ENCODE measurements at places on chromosomes 3 and 15. TPM values are rescaled to one million over a fixed set of nuclear protein-coding genes. Genes with fewer than 3 reads are reported as not detected.

The LOXL1 gene
- total RNA-seq, result 1.0 TPM

The KNSTRN gene
- total RNA-seq, result 3.7 TPM

The ZDHHC23 gene
- 2.8 TPM for total RNA-seq

The KBTBD13 gene
- total RNA-seq, result not detected

The HRG gene
- total RNA-seq, result not detected

The RASGRP1 gene
- 100 TPM for total RNA-seq

- no peak overlapping the region for H3K4me3 ChIP-seq
- peaks cover 48% of the 10 kb centered on the region for H3K36me3 ChIP-seq
- no peaks in the 10 kb centered on the region for H3K27me3 ChIP-seq
- DNase-seq, result no peak
- no peaks in the 10 kb centered on the region for H3K4me1 ChIP-seq
- no peak overlapping the region for H3K27ac ChIP-seq
These were observed 67.9 kb upstream of the OCA2 start for GRCh38 chr15:28167042-28167441.

DNA sequence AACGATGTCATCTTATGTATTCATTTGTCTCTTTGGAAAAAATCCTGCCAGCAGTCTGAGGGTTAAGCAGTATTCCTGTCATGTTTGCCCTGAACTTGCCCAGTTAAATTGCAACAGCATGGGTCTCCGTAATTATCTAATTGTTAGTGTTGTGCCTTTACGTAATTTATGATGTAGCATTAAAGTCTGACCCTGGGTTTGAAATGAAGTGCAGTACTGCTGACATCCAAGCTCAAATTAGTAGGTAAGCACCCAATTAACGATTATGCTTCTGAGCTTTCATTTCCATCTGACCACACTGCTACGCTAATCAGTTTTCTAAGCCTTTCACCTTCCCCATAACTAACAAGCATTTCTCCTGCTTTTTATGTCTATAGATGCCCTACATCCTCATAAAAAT lies 241.8 kb downstream of the ARRDC4 start:
- no peaks in the 10 kb centered on the region for H3K36me3 ChIP-seq
- H3K4me3 ChIP-seq, result no peak overlapping the region
- no peak overlapping the region for H3K27ac ChIP-seq
- no peak for DNase-seq

DNA sequence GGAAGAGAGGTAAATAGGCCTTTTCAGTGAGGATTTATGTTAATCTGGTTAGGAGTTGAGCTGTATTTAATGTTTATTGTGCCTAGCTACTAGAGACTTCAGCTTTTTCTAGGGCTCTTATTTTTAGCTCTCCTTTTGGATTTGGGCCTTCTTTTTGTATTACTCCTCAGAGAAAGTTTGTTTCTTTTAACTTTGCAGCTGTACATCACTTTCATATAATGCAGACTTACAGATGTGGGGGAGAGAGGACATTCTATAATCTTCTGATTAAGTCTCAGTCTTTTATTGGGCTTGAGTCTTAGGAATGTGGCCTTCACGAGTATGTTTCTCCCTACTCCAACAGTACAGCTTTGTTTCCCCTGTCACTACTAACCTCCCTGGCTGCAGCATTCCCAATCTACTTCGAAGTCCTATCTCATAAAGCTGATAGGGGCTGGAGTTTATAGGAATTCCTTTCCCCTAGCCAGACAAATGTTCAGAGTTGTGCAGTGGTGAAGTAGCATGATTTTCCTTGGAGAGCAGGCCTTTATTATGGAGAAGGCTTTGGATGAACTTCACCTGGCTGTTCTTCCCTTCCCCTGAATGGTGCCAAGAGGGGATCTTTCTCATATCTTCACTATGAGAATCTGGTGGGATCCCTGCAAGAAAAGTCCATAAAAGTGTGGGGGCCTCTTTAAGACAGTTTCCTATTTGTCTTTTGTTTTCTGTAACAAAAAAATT lies 82.2 kb upstream of the CBLB start:
- no peak overlapping the region for H3K4me3 ChIP-seq
- no peaks in the 10 kb centered on the region for H3K27me3 ChIP-seq
- H3K27ac ChIP-seq, result no peak overlapping the region
- DNase-seq, result no peak

DNA sequence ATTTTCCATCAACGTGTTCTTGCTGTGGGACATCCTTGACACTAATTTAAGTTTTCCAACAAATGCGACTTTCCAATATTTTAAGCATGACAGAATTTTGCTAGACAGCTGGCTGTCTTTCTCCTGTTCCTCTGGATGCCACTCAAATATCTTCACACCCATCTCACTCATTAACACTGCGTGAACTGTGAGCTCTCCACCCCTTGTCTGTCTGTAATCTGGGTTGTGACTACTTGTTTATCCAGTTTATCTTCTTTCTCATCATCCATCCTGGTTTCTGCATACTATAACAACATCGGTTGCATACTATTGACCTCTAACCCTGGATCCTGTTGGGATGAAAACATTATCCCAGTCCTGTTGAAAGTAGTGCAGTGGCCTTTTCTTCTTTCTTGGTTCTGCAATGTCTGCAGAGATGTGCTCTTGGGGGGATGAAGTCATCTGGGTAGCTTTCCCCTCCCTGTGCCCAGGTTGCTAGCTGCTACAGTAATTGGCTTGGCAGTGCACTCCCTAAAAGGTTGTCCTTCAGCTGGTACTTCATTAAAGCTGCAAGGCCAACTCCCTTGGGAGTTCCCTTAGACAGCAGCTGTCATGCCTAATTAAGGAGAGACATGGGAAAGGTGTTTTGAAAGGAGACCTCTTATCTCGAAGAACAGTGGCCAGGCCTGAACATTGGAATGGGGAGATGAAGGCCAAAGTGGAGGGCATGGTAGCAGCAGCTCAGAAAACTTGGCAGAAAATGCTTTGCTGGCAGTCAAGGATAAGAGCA lies 24.7 kb downstream of the KAT2B start:
- H3K36me3 ChIP-seq, result no peaks in the 10 kb centered on the region
- H3K27me3 ChIP-seq, result no peaks in the 10 kb centered on the region
- no peak overlapping the region for H3K27ac ChIP-seq
- peaks cover 3% of the 10 kb centered on the region for H3K4me1 ChIP-seq

DNA sequence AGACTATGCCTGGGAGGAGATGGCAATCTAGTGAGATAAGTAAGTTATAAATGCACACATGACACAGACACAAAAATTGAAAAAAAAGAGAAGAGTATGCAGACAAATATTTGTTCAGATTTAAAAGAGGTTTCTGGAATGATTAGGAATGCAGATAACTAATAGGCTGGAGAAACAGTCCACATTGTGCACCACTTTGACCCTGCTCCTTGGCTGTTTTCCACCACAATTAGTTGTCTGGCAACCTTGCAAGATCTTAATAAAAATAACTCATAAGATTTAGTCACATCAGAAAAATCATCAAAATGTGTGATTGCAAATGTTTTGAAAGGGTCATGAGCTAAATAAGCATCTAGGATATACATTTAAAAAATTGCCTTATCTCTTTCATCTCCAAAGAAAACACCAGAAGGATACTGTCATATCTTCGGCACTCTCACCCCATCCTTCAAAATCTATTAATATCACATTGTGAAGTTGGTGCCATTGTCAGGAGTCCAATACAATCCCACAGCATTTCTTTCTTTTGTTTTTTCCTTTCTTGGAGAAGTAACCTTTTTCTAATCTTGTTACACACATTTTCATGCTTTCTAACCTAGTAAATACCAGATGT lies 153.7 kb upstream of the KCNMB2 start:
- no peak overlapping the region for H3K4me3 ChIP-seq
- H3K27me3 ChIP-seq, result no peaks in the 10 kb centered on the region
- no peak for DNase-seq
- no peaks in the 10 kb centered on the region for H3K4me1 ChIP-seq

DNA sequence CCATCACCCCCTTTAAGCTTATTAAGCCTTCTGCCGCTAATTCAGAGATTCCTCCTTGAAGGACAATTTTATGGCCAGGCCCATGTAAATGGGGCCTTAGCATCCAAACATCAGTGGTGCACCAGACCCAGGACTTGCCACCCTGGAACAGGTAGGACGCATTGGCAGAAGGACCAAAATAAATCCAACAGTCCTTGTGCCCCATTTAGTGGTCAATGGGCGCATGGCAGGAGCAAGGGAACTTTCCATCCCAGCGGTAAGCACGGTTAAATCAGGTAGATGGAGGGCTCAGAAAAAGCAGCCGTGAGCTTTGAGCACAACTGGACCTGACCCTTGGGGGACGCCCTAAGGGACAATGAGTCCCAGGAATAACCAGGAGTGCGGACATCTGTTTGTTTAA lies 540.8 kb upstream of the ROBO1 start:
- no peak overlapping the region for H3K4me3 ChIP-seq
- no peaks in the 10 kb centered on the region for H3K36me3 ChIP-seq
- no peak overlapping the region for H3K27ac ChIP-seq

- H3K27me3 ChIP-seq, result no peaks in the 10 kb centered on the region
- H3K27ac ChIP-seq, result no peak overlapping the region
- H3K36me3 ChIP-seq, result no peaks in the 10 kb centered on the region
- DNase-seq, result no peak
These were observed 137.7 kb downstream of the IGF1R start for GRCh38 chr15:98785807-98786621.

DNA sequence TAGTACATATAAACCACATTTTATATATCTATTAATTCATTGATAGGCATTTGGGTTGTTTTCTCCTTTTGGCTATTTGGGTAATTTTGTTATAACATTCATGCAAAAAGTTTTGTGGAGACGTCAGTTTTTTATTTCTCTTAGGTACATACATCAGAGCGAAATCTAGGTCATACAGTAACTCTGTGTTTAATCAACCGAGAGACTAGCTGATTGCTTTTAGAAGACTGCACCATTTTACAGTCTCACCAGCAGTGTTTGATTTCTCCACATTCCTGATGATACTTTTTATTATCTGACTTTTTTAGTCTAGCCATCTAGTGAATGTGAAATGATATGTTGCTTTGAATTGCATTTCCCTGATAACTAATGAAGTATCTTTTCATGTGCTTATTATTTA lies 1019.3 kb downstream of the NSUN3 start:
- H3K36me3 ChIP-seq, result no peaks in the 10 kb centered on the region
- no peak overlapping the region for H3K4me3 ChIP-seq
- H3K27me3 ChIP-seq, result no peaks in the 10 kb centered on the region

DNA sequence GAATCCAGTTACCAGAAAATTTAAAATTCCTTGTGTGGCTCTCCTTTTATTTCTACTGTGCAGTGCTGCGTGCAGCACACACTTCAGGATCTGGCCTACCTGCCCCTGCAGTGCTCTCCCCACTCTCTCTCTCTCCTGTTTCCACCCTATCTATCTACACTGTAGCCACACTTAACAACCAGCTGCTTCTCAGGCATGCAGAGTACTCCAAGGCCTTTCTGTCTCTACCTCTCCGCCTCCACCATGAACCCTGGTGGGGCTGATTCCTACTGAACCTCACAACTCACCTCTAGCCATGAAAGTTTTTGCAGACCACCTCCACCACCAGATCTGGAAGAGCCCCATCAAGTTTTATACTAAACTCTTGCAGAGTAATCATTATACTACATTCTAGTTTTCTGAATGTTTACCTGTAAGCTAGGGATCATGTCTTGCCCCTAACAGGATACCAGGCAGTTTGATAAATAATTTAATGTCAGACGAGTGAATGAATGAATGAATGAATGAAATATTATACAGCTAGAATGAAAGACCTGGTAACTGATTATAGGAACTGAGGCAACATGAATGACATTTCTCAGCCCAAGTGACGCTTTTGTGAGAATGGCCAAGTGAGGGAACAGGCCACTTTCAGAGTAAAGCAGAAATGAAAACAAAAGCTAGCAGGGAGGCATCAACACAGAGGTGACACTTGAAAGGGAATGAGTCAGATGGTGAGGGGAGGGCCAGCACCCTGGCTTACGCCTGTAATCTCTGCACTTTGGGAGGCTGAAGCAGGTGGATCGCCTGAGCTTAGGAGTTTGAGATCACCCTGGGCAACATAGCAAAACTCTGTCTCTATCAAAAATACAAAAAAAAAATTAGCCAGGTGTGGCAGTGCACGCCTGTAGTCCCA lies 363.5 kb downstream of the FOXP1 start:
- no peak overlapping the region for H3K27ac ChIP-seq
- no peak for DNase-seq
- H3K27me3 ChIP-seq, result no peaks in the 10 kb centered on the region
- H3K36me3 ChIP-seq, result peaks cover 3% of the 10 kb centered on the region
- H3K4me3 ChIP-seq, result no peak overlapping the region
- H3K4me1 ChIP-seq, result no peaks in the 10 kb centered on the region

- H3K36me3 ChIP-seq, result no peaks in the 10 kb centered on the region
- no peaks in the 10 kb centered on the region for H3K27me3 ChIP-seq
- DNase-seq, result no peak
- H3K4me3 ChIP-seq, result no peak overlapping the region
- H3K4me1 ChIP-seq, result no peaks in the 10 kb centered on the region
These were observed 37.2 kb upstream of the ACAD9 start for GRCh38 chr3:128841926-128842920.

DNA sequence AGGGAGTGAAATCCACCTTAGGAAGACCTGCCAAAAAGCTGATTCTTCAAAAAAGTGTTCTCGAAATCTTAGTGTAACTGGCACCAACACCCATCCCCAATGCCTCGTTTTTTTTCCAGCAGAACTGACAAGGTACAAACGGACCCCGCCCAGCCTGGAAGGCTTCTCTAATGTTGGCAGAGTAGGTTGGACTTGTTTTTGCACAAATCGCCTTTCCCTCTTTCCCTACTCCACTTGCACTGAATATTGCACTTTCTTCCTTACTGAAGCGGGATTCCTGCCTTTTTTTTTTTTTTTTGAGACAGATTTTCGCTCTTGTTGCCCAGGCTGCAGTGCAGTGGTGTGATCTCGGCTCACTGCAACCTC lies 544 bp upstream of the TIMMDC1 start:
- H3K27me3 ChIP-seq, result no peaks in the 10 kb centered on the region
- H3K27ac ChIP-seq, result peak overlapping the region; percentile 96
- H3K4me1 ChIP-seq, result peaks cover 18% of the 10 kb centered on the region
- no peak for DNase-seq
- H3K4me3 ChIP-seq, result peak overlapping the region; percentile 97

GRCh38 chr15:93141371-93141794 lies 52.4 kb upstream of the RGMA start:
- H3K27me3 ChIP-seq, result no peaks in the 10 kb centered on the region
- H3K4me1 ChIP-seq, result peaks cover 19% of the 10 kb centered on the region
- no peak for DNase-seq
- H3K36me3 ChIP-seq, result no peaks in the 10 kb centered on the region

DNA sequence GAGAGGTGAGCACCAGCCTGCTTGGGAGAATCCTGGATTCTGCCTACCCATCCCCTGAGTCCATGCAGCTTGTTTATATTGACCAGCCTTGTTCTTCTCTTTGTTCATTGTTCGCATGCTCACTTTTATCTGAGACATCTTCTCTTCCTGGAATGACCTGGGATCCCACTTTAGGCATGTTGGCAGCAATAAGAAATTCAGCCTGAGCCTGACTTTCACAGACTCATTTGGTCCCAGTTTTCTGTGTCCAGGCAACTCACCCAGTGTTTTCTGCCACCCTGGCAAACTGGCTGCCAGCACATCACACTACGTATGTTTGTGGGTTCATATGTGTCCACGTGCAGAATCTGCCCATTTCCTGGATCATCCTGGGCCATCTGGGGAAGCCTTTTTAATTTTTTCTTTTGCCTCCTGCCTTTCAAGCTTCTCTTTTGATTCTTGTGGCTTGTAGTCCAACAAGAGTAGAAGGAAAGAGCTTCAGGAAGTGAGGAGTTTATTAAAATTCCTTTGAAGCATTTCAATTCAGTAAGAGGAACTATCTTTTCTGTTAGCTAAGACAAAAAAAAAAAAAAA lies 199.9 kb downstream of the FNDC3B start:
- H3K4me3 ChIP-seq, result no peak overlapping the region
- no peaks in the 10 kb centered on the region for H3K36me3 ChIP-seq
- DNase-seq, result no peak
- no peak overlapping the region for H3K27ac ChIP-seq
- no peaks in the 10 kb centered on the region for H3K4me1 ChIP-seq

GRCh38 chr3:134242649-134243617 lies 7.7 kb downstream of the RYK start:
- H3K27me3 ChIP-seq, result no peaks in the 10 kb centered on the region
- no peak overlapping the region for H3K27ac ChIP-seq
- H3K36me3 ChIP-seq, result no peaks in the 10 kb centered on the region
- DNase-seq, result no peak
